ENCODE measurements at places on chromosomes 2 and 18. TPM values are rescaled to one million over a fixed set of nuclear protein-coding genes. Genes with fewer than 3 reads are reported as not detected.
A peak's percentile ranks its signal among the peaks of the same experiment; 100 is the strongest.

GRCh38 chr2:152426801-152427200 is 91.8 kb downstream of the FMNL2 start:
- no peaks in the 10 kb centered on the region for H3K27me3 ChIP-seq
- DNase-seq: no peak
- no peak overlapping the region for H3K27ac ChIP-seq
- H3K4me1 ChIP-seq: peaks cover 44% of the 10 kb centered on the region

DNA sequence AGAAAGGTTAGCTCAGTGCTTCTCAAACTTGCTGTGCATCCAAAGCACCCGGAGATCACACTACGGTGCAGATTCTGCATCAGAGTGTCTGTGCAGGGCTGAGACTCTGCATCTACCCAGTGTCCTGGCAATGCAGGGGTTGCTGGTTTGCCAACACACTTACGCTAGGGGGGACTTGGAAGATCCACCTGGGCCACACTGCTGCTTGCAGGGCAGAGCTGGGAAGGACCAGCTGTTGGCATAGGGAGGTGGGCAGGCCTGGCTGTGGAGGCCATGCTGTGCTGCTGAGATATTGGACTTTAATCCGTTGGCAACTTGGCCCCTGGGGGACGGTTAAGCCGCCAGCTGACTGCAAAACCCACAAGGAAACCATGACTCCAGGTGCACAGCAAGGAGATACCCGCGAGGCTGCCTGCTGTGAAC is 397.6 kb upstream of the HS6ST1 start:
- H3K27ac ChIP-seq: no peak overlapping the region
- no peaks in the 10 kb centered on the region for H3K36me3 ChIP-seq
- DNase-seq: no peak
- peaks cover 1% of the 10 kb centered on the region for H3K27me3 ChIP-seq
- H3K4me3 ChIP-seq: no peak overlapping the region
- H3K4me1 ChIP-seq: no peaks in the 10 kb centered on the region

- no peak overlapping the region for H3K27ac ChIP-seq
- DNase-seq: no peak
- no peaks in the 10 kb centered on the region for H3K36me3 ChIP-seq
- H3K4me1 ChIP-seq: no peaks in the 10 kb centered on the region
- H3K4me3 ChIP-seq: no peak overlapping the region
Observed at GRCh38 chr2:145635706-145636427, 1115.9 kb upstream of the ZEB2 start.

- no peaks in the 10 kb centered on the region for H3K27me3 ChIP-seq
- no peaks in the 10 kb centered on the region for H3K36me3 ChIP-seq
- peak; percentile 67 for DNase-seq
- peaks cover 23% of the 10 kb centered on the region for H3K4me1 ChIP-seq
Observed at GRCh38 chr2:12819103-12819475, 102.4 kb downstream of the TRIB2 start.

- DNase-seq: no peak
- H3K27me3 ChIP-seq: peaks cover 20% of the 10 kb centered on the region
- H3K4me1 ChIP-seq: no peaks in the 10 kb centered on the region
- no peak overlapping the region for H3K27ac ChIP-seq
Observed at GRCh38 chr2:6810961-6811360, 54.7 kb downstream of the CMPK2 start.

DNA sequence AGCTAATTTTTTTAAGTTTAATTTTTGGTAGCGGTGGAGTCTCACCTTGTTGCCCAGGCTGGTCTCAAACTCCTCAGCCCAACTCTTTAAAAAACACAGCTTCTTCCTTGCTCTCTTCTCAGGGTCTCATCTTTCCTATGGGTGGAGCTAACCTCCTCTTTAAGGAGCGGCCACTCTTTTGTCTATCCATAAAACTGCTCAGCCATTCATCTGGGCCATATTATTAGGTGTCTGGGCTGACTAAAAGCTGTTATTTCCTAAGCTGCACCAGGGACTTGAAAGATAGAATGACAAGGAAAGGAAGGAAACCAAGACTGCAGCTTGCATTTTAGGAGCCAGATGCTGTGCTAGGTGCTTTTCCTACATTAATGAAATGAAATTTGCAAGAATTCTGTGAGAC is 35.8 kb upstream of the THOC1 start:
- H3K36me3 ChIP-seq: no peaks in the 10 kb centered on the region
- no peak for DNase-seq
- H3K27me3 ChIP-seq: peaks cover 1% of the 10 kb centered on the region

DNA sequence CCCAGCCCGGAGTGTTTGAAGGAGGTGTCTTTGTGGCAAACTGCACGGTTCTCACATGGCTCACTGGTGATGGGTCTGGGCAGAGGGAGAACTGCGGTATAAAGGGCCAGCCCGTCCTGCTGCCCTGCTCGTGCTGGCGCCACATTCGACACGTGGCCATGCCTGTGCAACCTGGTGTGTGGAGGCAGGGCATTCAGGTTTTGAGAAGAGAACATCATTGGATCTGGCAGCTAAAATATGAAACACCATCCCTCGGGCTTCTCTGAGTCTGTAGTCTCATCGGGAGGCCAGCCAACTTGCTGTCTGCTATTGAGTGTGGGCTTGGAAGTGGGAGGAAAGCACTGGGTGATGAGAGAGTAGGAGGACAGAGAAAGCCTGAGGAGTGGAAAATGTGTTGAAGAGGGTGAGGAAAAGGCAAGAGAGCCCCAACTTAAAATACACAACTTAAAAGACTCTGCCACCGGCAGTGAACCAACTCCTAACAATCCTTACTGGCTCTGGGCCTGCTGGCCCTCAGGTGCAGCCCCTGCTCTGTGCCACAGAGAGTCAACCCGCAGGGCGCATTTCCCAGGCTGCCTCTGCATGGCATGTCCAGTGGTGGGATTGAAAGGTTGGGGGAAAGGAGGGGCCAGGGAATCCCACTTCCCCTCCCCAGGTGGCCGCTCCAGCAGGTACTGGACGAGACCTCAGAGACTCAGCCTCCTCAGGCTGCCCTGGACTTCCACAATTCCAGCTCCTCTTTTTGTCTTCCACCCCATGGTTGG is 112.7 kb upstream of the DLX2 start:
- H3K4me1 ChIP-seq: no peaks in the 10 kb centered on the region
- no peak for DNase-seq
- H3K36me3 ChIP-seq: no peaks in the 10 kb centered on the region
- H3K27me3 ChIP-seq: no peaks in the 10 kb centered on the region

DNA sequence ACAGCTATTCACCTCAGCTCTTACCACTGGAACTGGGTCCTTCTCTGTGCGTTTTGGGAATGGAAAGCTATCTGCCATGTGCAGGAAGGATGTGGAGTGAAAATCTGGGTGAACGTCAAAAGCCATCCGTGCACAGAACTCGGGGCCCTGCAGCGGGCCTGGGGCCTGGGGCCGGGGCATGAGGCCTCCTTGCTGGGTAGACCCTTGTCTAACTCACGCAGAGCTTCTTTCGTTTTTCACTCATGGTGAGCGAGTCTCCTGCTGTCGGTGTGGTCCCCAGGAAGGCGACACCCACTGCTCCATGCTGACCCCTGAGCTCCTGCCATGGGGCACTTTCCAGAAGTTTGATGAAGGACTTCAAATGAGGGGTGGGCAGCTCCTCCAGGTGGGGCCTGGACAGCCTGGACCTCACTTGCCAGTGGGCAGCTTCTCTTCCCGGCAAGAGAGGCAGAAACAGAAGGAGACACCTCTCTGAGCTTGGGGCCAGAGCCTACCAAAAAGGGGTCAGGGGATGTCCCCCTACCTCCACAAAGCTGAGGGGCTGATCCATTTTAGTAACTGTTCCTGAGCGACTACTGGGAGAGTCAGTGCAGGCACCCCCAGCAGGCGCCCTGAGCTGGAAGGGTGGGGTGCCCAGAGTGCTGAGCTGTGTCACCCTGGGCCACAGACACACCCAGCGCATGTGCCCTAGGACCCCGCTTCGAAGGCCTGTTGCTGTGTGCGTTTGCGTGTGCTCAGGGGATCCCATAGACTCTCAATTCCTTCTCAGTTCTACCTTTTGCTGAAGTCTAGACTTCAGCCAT is 117.7 kb upstream of the HDAC4 start:
- H3K36me3 ChIP-seq: no peaks in the 10 kb centered on the region
- no peaks in the 10 kb centered on the region for H3K27me3 ChIP-seq
- no peak overlapping the region for H3K27ac ChIP-seq
- peaks cover 7% of the 10 kb centered on the region for H3K4me1 ChIP-seq
- no peak overlapping the region for H3K4me3 ChIP-seq

- DNase-seq: no peak
- H3K4me1 ChIP-seq: no peaks in the 10 kb centered on the region
- peaks cover 3% of the 10 kb centered on the region for H3K27me3 ChIP-seq
- no peak overlapping the region for H3K27ac ChIP-seq
Observed at GRCh38 chr2:227454323-227454860, 17.6 kb upstream of the AGFG1 start.

DNA sequence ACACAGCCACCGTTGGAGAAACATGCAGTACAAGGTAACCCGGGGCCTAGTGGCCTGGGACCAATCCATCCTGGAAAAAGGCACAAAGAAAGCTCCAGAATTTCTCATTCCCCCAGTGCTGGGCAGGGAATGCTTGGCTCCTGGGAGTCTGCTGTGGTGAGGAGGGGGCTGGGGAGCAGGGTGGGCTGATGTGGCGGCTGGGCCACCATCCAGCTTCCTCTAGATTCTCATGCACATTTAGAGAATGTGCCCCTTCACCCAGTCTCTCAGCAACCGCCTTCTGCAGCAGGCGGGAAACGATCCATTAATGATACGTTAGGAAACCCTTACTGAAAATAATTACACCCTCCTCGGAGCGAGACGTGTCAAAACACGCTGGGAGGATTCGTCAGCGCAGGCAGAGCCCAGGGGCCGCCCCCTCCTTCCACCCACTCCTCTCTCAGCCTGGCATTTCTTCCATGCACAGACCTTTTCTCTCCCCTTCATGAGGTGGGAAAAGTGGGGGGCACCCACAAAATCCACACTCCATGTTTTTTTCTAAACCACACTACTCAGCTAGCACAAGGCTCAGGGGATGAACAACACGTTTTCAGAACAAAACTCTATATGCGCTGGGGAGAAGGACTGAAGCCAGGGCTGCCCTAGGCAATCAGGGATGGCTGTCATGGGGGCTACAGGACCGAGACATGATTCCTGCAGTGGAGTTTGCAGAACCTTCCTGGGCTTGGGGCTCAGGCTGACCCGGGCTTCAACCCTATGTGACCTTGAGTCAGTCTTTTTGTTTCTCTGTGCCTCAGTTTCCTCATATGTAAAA is 56.1 kb upstream of the SMAD7 start:
- DNase-seq: no peak
- no peak overlapping the region for H3K4me3 ChIP-seq
- H3K4me1 ChIP-seq: no peaks in the 10 kb centered on the region
- no peaks in the 10 kb centered on the region for H3K36me3 ChIP-seq

DNA sequence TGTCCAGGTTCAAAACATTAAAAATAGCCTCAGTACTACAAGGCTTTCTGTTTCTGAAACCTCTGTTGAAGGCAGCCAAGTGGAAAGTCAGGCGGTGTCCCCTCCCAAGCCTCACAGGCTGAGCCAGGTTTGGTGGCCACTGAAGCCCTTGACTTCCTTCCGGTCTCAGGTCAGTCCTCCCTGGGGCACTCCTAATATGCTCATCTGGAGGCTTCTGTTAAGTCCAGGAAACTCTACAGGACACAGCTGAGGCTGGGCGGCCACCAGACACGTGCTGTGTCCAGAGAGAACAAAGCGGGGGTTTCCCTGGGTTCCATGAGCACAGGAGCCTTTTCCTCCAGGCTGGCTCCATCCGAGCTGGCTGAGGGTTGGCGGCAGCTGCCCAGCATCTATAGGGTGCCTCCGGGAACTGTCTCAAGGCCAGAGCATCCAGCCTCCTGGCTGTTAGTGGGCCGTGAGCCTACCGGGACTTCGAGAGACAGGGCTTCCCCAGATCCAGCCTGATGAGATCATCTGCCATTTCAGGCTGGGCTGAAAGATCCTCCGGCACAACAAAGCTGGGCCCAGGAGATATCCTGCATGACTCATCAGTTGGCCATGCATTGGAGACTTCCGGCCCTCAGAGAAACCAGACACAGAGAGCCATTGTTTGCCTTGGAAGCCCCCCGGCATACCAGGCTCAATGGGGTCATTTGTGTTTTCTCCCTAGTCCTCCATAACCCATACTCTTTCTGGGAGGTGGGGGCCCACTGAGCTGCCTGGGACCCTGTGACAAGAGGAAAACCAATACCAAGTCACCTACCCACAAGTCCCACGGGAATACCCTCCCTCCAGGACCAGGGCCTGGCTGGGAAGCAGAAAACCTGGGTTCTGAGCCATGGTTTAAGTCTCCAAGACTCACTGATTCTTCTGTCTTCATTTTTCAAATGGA is 71.7 kb downstream of the HS1BP3 start:
- H3K4me1 ChIP-seq: peaks cover 32% of the 10 kb centered on the region
- peak overlapping the region; percentile 13 for H3K4me3 ChIP-seq
- no peaks in the 10 kb centered on the region for H3K27me3 ChIP-seq
- peak overlapping the region; percentile 84 for H3K27ac ChIP-seq
- DNase-seq: peak; percentile 82

GRCh38 chr18:11155034-11155759 is 5.8 kb upstream of the PIEZO2 start:
- no peaks in the 10 kb centered on the region for H3K36me3 ChIP-seq
- no peaks in the 10 kb centered on the region for H3K4me1 ChIP-seq
- no peak for DNase-seq
- peaks cover 4% of the 10 kb centered on the region for H3K27me3 ChIP-seq

DNA sequence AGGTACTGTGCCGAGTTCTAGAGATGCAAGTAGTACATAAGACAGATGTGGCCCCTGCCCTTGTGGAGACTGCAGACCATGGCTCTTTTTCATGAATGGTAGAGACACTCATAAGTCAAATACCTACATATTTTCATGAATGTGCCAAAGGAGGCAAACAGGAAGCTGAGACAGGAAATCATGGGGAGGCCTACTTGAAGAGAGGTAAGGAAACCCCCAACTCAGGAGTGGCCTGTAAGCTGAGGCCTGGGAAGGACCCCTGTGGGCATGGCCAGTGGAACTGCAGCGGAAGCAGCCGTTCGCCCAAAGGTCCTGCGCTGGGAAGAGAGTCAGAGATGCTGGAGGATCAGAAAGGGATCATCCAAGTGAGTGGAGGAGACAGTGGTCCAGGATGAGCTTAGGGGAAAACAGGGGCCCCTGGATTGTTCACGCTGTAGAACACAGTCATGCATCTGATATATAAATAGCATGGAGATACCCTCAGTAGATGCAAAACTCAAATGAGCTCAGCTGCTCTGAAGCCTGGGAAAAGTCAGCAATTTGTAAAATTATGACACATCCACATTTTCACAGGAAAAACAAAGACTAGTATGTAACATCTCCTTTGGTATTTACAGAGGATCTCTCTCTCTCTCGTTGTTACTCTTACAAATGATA is 228.9 kb downstream of the NEDD4L start:
- no peak for DNase-seq
- H3K36me3 ChIP-seq: no peaks in the 10 kb centered on the region
- peaks cover 47% of the 10 kb centered on the region for H3K4me1 ChIP-seq

GRCh38 chr2:134865067-134865787 is 26.8 kb downstream of the ACMSD start:
- H3K36me3 ChIP-seq: no peaks in the 10 kb centered on the region
- no peak for DNase-seq
- H3K4me1 ChIP-seq: no peaks in the 10 kb centered on the region
- no peaks in the 10 kb centered on the region for H3K27me3 ChIP-seq
- no peak overlapping the region for H3K27ac ChIP-seq

GRCh38 chr2:237626813-237627440 is 460 bp upstream of the LRRFIP1 start:
- H3K4me3 ChIP-seq: peak overlapping the region; percentile 80
- no peak for DNase-seq
- no peaks in the 10 kb centered on the region for H3K27me3 ChIP-seq
- H3K36me3 ChIP-seq: no peaks in the 10 kb centered on the region
- H3K4me1 ChIP-seq: peaks cover 39% of the 10 kb centered on the region

CFC1B gene
- not detected for polyA plus RNA-seq

RAX gene
- polyA plus RNA-seq: not detected

CPS1 gene
- polyA plus RNA-seq: 0.39 TPM

PTGR3 gene
- 23.6 TPM for polyA plus RNA-seq

CDK15 gene
- 0.05 TPM for polyA plus RNA-seq

HTR2B gene
- polyA plus RNA-seq: 0.13 TPM

SERPINB4 gene
- not detected for polyA plus RNA-seq

TDRD15 gene
- not detected for polyA plus RNA-seq

SMARCAL1 gene
- polyA plus RNA-seq: 11.4 TPM

RGPD6 gene
- 18.6 TPM for polyA plus RNA-seq

Measured in psoas muscle (tissue), 8 donors.